Ecto neural progenitor cell (in vitro differentiated cells): ENCODE measurements at places on chromosomes 6 and 20.

DNA sequence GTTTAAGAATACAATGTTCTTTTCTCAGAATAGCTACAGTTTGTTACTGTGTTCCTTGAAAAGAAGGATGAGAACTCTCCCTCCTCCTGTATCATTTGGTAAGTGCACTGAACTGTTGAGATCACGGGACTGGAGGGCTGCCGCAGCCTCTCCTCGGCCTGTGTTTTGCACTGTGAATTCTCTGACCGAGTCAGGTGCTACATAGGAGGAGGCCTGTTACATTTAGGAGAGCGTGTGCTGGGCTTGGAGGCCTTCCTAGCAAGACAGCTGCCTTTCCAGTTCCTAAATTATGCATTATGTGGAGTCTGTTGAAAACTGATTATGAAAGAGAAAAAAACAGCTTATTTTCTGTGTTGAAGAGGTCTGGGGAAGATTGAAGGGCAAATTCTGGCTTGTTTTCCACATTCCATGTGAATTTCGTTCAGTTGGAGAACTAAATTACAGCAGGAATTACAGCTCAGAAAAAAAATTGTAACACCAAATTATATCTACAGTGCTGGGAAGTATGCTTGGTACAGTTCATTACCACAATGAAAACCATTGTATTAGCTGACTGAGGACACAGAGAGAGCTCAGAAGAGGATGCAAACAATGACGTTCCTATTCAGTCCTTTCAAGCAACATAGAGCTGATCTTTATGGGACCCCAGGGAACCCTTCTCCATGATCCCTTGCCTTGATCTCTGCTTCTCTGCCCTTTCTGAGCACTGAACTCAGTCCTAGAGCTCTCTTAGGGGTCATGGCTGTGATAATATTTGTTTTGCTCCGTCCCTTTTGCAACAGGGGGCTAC is 2.8 kb downstream of the TMC2 start:
- DNase-seq = no peak

- no peak for DNase-seq
Measured at GRCh38 chr20:50312682-50313521, 122.3 kb downstream of the CEBPB start.

DNA sequence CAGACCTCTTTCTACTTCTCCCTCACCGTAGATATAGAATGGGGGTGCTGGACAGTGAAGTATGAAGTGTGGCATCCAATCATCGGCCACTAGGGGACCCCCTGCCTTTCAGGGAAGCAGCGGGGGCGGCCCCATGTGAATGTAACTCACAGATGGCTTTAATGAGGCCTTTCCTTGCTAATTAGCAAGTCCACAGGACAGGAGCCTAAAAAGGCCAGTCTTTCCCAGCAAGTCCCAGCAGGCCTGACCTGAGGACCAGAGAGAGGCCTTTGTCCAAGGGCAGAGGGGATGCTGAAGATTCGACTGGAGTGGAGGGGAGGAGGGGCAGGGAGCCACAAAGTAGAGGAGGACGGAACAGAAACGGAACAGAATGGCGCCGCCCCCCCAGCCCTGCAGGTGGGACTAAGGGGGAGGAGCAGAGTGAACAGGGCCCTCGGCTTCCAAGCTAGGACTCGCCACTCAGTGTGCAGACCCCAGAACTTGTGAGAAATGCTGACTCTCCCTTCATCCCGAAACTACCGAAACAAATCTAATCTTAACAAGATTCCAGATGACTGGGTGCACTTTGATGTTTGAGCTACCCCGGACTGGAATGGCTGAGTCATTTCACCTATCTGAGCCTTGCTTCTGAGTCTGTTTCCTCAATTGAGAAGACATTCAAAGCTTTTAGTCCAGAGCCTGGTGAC is 5.8 kb downstream of the C6orf132 start:
- peak; percentile 78 for DNase-seq

DNA sequence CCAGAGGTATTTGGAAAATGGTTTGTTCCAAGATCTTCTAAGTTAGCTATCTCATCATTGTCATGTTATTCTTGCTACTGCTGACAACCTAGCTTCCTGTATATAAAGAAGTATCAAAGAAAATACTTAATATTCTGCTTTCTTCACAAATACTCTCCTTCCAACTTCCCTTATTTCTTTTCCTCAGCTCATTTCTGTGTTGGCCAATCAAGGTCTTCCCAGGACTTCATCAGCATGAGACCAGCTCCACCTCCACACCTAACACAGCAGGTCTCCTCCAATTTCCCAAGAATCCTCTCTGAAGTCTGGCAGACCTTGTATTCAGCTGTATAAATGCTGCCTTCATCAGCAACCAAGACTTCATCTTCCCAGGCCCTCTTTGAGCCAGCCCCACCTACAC is 538.6 kb upstream of the JARID2 start:
- DNase-seq = no peak

- DNase-seq = no peak
Measured at GRCh38 chr20:34522969-34523871, 7.0 kb downstream of the DYNLRB1 start.

DNA sequence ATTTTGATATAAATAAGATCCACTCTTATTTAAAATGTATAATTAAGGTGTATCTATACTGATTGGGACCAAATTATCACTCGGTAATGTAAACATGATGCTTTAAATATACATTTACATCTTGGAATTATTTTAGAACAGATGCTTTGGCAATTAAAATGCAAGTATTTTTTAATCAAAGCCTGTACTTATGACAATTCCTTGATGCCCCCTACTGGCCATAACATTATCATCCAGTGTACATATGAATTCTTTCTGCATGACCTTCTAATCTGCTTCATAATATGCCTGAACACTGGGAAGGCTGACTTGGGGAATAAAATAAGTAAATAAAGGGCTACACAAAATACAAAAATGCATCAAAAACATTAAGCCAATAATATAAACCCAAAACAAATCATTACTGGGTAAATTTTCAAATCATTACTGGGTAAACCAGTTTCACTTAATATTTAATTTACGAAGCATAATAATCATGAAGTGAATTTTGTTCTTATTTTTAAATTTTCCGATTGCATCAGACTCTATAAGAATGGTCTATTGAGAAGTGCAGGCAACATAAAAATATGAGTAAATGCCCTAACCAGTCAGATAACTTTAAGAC is 65.1 kb downstream of the CGA start:
- DNase-seq = no peak

DNA sequence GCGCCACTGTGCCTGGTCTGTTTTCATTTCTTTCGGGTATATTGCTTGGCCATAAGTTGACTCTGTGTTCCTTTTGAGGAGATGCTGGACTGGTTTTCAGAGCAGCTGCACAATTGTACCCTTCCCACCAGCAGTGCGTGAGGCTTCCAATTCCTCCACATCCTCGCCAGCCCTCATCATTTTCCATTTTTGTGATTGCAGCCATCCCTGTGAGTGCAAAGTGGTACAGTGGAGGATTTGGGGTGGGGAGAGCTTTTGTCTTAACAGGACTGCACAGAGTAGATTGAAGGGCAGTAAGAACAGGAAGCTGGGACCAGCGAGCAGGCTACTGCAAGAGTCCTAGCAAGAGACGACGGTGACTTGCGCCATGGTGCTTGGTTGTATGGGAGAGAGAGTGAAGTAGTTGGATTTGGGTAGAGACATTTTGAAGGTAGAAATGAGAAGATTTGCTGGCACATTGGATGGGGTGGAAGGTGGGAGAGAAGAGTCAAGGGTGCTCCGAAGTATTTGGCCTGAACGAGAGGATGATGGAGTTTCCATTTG is 18.3 kb downstream of the BCAS4 start:
- no peak for DNase-seq

- no peak for DNase-seq
Measured at GRCh38 chr6:95587989-95588388, 10.7 kb downstream of the MANEA start.

DNA sequence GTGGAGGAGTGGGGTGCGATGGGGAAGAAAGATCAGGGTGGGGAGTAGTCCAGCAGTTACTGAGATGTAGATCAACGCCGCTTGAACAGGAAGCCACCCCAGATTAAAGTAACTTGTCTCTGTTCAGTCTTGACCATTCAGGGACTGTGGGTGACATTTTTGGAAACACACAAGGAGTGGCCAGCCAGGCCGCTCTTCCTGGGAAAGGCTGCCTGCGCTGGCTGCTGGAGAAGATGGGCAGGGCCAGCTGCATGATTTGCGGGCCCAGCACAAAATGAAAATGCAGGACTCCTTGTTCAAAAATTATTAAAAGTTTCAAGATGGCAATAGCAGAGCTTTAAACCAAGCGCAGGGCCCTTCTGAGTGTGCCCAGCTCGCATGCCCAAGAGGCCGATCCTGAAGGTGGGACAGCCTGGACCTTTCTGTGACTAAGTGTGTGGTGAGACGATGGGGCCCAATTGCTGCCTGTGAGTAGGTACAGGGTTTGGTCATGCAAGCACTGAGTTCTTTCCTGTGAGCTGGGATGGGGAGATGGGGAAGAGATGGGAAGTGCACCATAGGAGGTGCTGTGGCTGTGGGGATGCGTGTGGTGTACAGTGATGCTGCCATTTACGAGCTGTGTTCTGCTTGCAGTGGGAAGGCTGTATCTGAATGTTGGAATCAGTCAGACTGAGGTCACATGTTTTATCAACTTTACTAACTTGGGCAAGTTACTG is 51.3 kb downstream of the DAAM2 start:
- no peak for DNase-seq

GRCh38 chr20:63639093-63639975 is 12.4 kb upstream of the GMEB2 start:
- DNase-seq = no peak

GRCh38 chr6:134678436-134678889 is 271.4 kb downstream of the ALDH8A1 start:
- DNase-seq = no peak

DNA sequence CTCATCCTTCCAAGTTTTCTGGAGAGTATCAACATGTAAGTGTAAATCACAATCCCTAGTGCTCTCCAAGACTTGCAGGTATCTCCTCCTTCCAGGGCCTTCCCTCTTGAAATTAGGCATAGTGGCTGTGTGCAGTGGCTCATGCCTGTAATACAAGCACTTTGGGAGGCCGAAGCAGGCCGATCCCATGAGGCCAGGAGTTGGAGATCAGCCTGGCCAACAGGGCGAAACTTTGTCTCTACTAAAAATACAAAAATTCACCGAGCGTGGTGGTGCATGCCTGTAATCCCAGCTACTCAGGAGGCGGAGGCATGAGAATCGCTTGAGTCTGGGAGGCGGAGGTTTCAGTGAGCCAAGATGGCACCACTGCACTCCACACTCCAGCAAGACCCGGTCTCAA is 9.4 kb upstream of the ANGPT4 start:
- DNase-seq = no peak

GRCh38 chr6:93165850-93166430 is 253.4 kb downstream of the EPHA7 start:
- DNase-seq = no peak

- DNase-seq = no peak
Measured at GRCh38 chr6:115001731-115002350, 659.0 kb upstream of the HS3ST5 start.

DNA sequence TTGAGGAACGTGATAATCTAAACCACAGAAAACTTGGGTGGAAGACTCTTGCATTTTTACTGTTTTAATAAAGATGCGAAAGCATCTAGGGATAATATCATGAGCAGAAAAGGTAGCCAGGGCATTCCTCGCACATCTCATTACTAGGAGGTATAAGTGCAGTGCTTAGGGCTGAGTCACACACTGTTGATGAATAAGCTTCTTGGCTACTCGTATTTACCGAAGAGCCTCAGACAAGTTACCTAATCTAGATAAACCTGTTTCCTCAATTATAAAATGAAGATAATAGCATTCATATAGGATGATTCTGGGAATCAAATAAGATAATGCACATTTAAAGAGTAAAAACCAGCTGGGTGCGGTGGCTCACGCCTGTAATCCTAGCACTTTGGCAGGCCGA is 780 bp upstream of the KIAA0319 start:
- DNase-seq = no peak

DNA sequence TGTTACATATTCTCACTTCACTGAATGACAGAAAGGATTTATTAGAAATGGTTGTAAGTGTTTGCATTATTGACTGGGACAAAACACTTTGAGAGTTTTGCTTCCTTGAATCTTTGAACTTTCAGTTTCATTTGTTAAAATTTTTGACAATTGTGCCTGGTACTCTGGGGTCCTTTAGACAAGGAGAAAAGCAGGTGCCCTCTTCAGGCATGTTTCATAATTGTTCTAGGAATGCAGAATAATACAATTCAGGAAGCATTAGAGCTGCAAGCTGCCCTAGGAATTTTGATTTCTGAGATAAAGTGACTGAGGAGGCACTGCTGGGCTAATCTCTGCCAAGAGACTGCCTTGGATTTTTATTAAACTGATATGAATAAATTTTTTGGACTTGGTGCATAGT is 49.7 kb downstream of the TOP1 start:
- DNase-seq = no peak

DNA sequence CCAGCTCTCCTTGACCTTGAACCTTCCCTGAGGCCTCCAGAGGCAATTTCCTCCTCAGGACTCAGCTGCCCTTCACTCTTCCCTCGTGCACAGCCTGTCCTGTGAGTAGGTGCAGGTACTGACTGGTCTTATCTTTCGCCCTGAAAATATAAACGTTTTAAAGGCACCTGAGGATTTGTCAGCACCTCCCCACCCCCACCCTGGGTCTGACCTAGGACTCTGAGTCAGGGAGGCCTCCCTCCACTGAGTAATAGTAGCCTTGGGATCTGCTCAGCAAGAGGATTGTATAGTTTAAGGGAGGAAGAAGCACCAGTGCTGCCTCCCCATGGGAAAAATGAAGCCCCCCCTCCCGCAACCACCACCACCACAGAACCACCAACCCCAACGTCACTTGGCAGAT is 54.6 kb downstream of the PPARD start:
- no peak for DNase-seq

- DNase-seq = no peak
Measured at GRCh38 chr6:7851780-7852179, 58.8 kb downstream of the TXNDC5 start.

DNA sequence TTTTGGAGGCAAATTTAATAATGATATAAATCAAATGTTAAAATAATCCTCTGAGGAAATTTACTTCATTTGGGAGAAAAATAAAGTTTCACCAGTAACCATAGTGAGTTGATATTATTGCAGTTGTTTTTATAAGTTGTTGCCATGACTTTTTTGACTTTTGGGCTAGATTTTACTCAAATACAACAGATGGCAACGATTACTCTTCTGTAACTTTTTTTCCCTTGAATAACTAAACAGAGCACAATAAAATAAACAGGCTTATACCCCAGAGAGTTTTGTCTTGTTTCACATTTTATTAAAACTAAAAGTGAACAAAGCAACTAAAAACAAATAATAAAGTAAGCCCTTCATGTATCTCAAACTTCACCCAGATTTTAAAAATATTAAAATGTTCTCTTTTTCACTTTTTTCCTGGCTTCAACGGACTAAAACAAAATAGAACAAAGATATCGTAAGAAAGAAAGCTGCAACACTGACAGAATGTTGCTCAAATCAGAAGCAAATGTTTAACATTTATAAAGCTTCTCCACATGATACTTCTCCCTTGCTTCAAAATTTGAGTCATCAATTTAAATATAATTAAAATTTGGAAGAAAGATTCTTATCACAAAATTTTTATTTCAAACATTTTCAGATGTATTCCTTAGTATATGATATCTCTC is 42.5 kb upstream of the BMP5 start:
- DNase-seq = no peak

GRCh38 chr6:121436960-121437850 is 1.8 kb downstream of the GJA1 start:
- peak; percentile 71 for DNase-seq

- no peak for DNase-seq
Measured at GRCh38 chr20:41534842-41535241, 83.3 kb downstream of the CHD6 start.

- no peak for DNase-seq
Measured at GRCh38 chr20:39800548-39800947, 838.4 kb downstream of the DHX35 start.
